ENCODE measurements at places on chromosomes 12 and 14. TPM values are rescaled to one million over a fixed set of nuclear protein-coding genes. Genes with fewer than 3 reads are reported as not detected.

GRCh38 chr12:109685574-109686447 lies 27.8 kb upstream of the FAM222A start:
- no peak for DNase-seq

- DNase-seq, result no peak
Observed at GRCh38 chr12:5588591-5588990, 156.7 kb downstream of the NTF3 start.

DNA sequence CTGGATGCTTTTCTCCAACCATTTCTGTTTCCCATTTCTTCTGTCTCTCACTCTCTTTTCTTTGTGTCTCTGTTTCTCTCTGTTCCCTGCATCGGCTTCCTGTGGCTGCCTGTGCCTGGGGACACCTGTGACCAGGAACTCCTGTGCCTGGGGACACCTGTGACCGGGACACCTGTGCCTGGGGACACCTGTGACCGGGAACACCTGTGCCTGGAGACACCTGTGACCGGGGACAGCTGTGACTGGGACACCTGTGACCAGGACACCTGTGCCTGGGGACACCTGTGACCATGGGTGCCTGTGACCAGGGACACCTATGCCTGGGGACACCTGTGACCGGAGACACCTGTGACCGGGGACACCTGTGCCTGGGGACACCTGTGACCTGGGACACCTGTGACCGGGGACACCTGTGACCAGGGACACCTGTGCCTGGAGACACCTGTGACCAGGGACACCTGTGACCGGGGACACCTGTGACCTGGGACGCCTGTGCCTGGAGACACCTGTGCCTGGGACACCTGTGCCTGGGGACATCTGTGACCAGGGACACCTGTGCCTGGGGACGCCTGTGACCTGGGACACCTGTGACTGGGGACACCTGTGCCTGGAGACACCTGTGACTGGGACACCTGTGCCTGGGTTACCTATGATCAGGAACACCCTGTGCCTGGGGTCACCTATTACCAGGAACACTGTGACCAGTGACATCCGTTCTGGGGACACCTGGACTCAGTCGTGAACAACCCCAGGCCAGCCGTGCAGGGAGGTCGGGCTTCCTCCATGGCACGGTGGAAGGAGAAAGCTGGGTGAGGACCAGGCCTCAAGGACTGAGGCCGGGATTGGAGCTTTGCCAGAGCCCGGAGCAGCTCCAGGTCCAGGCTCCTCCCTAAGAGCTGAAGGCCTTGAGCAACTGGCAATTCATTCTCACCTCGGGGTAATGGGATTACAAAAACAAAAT lies 23.4 kb upstream of the FBRSL1 start:
- peak; percentile 83 for DNase-seq

GRCh38 chr14:57686304-57686703 lies 179.6 kb downstream of the SLC35F4 start:
- DNase-seq, result no peak

DNA sequence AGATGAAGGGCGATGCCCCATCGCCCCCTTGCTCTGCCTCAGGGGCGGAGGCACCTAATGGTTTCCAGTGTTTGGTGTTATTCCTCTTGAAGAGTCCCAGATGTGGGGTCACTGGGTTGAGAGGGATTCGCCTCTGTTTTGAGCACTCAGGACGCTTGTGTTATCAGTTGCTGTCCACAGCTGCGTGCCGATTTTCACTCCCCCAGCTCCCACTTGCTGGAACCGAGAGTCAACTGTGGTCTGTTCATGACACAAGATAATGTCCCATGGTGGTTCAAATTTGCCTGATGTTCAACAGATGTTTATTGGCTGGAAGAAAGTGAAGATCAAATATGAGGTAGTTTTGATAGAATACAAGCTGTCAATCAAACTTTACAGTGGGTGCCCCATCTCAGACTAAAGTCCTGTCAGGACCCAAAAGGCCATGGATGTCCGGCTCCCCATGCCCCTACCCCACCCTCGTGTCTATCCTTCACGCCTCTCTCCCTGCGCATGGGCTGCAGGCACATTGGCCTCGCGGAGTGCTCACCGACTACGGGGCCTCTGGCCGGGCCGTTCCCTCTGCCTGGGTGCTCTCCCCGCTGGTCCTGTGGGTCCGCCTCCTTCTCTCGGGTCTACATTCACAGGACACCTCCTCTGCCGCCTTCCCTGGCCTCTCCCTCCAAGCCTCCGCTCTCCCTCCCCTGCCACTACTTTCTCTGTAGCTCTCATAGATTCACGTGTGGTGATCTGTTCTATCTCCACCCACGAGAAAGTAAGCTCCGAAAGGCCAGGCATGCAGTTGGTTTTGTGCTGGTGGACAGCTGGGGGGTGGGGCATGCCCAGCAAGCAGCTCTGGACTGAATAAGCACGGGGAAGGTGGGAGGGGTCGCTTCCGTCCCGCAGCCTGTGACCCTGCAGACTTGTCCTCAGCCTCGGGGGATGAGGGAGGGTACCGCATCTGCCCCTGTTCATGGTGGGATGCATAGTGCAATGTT lies 6.8 kb upstream of the TRAF3 start:
- no peak for DNase-seq

DNA sequence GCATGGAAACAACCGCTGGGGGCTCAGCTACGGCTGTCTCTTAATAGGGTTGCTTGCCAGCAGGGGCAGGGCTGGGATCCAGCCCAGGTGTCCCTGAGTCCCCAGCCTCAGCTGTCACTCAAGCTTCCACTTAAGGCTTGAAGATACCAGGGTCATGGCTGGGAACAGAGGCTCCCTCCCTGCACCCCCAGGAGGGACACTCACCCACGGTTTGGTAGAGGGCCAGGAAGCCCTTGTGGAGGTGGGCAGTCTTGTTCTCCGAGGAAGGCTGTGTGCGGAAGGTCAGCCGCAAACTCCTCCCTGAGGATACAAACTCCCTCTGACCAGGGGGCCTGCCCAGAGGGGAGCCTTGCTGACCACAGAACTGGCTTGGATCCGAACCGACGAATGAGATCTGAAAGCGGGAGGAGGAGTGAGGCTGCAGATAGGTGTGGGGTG lies 7.3 kb downstream of the C1RL start:
- DNase-seq, result no peak

- DNase-seq, result no peak
Observed at GRCh38 chr12:101612160-101612916, 17.6 kb downstream of the MYBPC1 start.

DNA sequence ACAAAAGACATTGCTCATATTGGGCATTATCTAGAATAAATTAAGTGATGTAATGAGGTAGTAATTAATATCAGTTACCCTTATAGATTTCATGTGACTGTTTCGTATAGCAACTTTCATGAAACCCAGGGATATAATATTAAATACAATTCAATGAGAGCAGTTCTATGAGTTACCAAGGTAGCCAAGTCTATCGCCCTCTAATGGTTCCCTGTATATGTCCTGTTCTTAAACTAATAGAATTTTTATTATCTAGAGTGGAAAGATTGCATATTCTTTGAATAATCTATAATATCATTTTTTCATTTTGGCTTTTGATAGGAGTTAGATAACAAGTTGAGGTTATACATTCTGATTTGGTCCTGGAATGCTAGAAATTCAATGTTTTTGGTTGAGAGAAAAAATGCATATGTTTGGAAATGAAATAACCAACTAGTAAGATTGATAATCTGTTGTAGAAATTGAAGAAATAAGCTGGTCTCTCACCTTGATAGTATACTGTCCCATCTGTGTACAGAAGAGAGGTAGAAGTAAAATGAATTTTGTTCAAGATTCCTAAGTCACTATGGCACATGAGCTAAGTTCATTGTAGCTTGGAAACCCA lies 59.7 kb downstream of the SCFD1 start:
- no peak for DNase-seq

The KRT85 gene
- polyA plus RNA-seq, result not detected
